ENCODE measurements at places on chromosomes 16 and 17.

- no peak for DNase-seq
Measured at GRCh38 chr16:30413112-30413806, 5.9 kb downstream of the ZNF771 start.

- DNase-seq: no peak
Measured at GRCh38 chr16:81492311-81492761, 47.7 kb downstream of the CMIP start.

GRCh38 chr16:4972938-4973587 lies 14.9 kb downstream of the SEC14L5 start:
- DNase-seq: no peak

GRCh38 chr17:60149691-60150582 lies at the start of gene CA4:
TSS of gene CA4 (plus strand) at chr17:60149973. CDS start at chr17:60150035, 62 bp downstream.
- peak; percentile 72 for DNase-seq

- DNase-seq: no peak
Measured at GRCh38 chr16:57695680-57696069, 1.1 kb downstream of the DRC7 start.
